ENCODE measurements at places on chromosomes 13 and 19.
A peak's percentile ranks its signal among the peaks of the same experiment; 100 is the strongest.

DNA sequence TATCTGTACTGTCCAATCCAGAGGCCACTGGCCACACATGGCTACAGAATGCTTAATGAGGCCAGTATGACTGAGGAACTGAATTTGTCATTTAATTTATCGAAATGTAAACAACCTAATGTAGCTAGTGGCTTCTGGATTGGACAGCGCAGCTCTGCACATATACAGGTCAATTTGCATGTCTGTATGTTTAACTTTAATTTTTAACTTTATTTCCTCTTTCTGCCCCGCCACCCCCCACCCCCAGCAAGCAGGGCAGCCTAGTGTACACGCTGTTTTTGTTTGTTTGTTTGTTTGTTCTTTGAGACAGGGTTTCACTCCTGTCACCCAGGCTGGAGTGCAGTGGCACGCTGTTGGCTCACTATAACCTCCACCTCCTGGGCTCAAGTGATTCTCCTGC lies 15.5 kb downstream of the ZSWIM9 start:
- DNase-seq, result no peak

DNA sequence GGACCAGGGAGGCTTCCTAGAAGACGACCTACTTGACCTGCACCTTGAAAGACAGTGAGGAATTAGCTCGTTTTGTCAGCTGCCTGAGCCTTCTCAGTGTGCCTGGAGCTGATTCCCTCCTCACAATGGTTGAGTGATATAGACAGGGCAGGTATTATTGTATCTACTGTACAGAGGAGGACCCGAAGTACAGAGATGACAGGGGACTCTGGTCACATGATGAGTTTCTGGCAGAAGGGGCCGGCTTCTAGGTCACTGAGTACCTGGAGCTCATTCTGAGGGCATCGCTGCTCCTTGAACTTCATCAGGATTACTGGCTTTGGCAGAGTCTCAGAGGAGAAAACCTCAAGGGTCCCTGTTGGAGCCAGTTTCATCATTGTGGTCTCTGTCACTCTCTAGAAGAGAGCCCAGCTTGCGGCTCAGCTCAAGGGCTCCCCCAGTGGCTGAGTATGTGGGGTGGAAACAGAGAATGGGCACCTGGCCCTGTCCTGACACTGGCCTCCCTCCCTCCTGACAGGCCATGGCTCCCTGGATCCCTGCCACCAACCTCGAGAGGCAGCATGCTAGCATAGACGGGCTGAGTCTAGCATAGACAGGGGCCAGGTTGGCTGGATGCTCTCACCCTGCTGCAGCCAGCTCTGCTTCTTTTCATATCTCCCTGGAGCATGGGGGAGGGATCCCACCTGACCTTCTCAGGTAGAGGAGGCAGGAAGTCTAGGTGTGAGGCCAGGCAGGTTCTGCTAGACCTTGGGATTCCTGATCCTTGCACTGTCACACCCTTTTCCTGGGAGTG lies 38.7 kb downstream of the NFIX start:
- peak; percentile 72 for DNase-seq

DNA sequence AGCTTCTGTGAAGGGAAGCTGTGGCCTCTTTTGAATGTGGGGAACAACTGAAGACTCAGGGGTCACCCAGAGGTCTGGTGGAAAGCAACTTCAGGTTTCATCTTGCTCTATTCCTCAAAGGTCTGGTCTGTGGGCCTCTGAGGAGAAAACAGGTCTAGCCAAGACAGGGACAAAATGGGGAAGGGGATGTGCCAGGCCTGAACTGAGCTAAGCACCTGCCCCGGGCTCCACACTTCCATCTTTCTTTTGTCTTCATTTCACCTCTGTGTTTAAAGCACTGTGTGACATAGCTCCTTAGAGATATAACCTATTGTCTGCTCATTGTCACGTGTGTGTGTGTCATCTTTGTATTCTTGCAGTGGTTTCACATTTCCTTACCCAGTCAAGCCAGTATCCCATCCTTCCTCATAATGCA lies 19.9 kb upstream of the GDF15 start:
- no peak for DNase-seq

- no peak for DNase-seq
Observed at GRCh38 chr13:29507356-29507755, 88.1 kb downstream of the SLC7A1 start.
